Stimulated activated memory B cell treated with anti-CD40 and anti-IgM and Interleukin-4, amounts not matched to agents 10 μg/mL and 1 μg/mL and 100 μg/mL, for 72 hours (primary cell): ENCODE measurements at places on chromosomes 4 and X.
A peak's percentile ranks its signal among the peaks of the same experiment; 100 is the strongest.

DNA sequence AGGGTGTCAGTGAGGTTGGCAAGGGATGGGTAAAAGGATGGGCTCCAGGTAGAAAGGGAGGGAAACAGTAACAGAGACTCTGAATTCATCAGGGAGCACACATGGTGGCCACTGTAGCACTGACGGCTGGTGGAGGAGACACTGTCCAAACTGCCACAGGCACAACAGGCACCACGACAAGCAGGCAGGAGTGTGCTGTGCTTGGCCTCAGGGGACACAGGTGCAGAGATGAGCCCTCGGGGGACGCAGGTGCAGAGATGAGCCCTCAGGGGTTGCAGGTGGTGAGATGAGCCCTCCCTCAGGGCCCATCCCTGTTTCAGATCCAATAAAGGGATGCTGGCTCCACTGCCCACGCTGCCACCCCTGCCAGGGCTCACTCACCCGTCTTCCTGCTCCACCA, 7.6 kb downstream of the PDE6B start:
- no peak overlapping the region for H3K4me3 ChIP-seq
- H3K4me1 ChIP-seq, result no peaks in the 10 kb centered on the region
- no peak for ATAC-seq
- no peaks in the 10 kb centered on the region for H3K36me3 ChIP-seq

GRCh38 chr4:182700362-182701160, 216.6 kb downstream of the DCTD start:
- no peak overlapping the region for H3K4me3 ChIP-seq
- ATAC-seq, result no peak
- H3K27me3 ChIP-seq, result no peaks in the 10 kb centered on the region

- H3K36me3 ChIP-seq, result peaks cover 15% of the 10 kb centered on the region
- H3K27ac ChIP-seq, result no peak overlapping the region
- H3K27me3 ChIP-seq, result no peaks in the 10 kb centered on the region
- ATAC-seq, result no peak
Measured at GRCh38 chrX:96704629-96705028, 20.0 kb downstream of the DIAPH2 start.

DNA sequence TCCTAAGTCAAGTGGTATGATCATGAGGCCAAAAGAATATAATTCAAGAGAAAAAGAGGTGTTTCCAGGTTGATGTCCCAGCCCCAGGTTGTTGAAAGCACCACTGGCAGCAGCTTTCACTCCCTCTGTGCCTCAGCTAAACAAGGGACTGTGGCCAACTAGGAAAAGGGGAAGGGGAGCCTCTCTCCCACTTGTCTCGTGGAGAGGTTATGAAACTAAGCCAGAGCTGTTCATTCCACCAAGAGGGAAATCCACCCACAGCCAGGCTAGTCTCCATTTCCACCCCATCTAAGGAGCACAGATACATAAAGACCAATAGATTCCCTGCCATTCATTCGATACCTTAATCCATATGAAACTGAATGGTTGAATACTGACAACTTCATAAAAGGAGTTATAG, 8.1 kb downstream of the ANXA5 start:
- no peak overlapping the region for H3K4me3 ChIP-seq
- peaks cover 24% of the 10 kb centered on the region for H3K36me3 ChIP-seq
- peaks cover 8% of the 10 kb centered on the region for H3K4me1 ChIP-seq
- H3K27me3 ChIP-seq, result no peaks in the 10 kb centered on the region
- no peak for ATAC-seq

- H3K4me3 ChIP-seq, result peak overlapping the region; percentile 83
- no peaks in the 10 kb centered on the region for H3K27me3 ChIP-seq
- no peaks in the 10 kb centered on the region for H3K36me3 ChIP-seq
- H3K27ac ChIP-seq, result peak overlapping the region; percentile 81
- H3K4me1 ChIP-seq, result peaks cover 55% of the 10 kb centered on the region
Measured at GRCh38 chr4:76214177-76214675, 602 bp upstream of the SCARB2 start.

GRCh38 chr4:70930530-70931256, 28.5 kb downstream of the MOB1B start:
- H3K27me3 ChIP-seq, result no peaks in the 10 kb centered on the region
- peaks cover 46% of the 10 kb centered on the region for H3K4me1 ChIP-seq
- H3K4me3 ChIP-seq, result peak overlapping the region; percentile 15

- no peak for ATAC-seq
- H3K4me1 ChIP-seq, result peaks cover 26% of the 10 kb centered on the region
- no peak overlapping the region for H3K27ac ChIP-seq
- H3K27me3 ChIP-seq, result no peaks in the 10 kb centered on the region
Measured at GRCh38 chr4:76980261-76980660, 30.7 kb downstream of the SEPTIN11 start.

GRCh38 chr4:147749811-147750321, 18.0 kb downstream of the ARHGAP10 start:
- H3K4me1 ChIP-seq, result peaks cover 7% of the 10 kb centered on the region
- no peak for ATAC-seq
- no peak overlapping the region for H3K4me3 ChIP-seq
- H3K36me3 ChIP-seq, result no peaks in the 10 kb centered on the region

DNA sequence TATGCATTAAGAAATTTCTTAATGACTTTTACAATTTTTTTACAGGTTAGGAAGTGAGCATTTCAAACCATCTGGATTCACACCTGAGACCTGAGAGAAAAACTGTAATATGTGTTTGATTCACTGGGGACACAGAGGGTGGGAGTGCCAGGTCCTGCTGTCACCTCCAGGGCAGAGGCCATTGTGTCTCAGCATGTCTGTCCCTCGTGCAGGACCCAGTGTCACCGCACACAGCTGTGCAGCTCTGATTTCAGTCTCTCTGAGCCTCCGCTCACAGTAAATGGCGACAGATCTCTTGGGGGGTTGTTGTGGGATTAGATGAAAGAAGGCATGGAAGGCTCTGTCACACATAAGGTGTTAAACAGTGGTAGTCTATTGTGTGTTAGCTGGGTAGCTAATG, 23.0 kb upstream of the CLDN24 start:
- no peak overlapping the region for H3K4me3 ChIP-seq
- peaks cover 5% of the 10 kb centered on the region for H3K4me1 ChIP-seq
- H3K36me3 ChIP-seq, result no peaks in the 10 kb centered on the region
- H3K27ac ChIP-seq, result no peak overlapping the region

DNA sequence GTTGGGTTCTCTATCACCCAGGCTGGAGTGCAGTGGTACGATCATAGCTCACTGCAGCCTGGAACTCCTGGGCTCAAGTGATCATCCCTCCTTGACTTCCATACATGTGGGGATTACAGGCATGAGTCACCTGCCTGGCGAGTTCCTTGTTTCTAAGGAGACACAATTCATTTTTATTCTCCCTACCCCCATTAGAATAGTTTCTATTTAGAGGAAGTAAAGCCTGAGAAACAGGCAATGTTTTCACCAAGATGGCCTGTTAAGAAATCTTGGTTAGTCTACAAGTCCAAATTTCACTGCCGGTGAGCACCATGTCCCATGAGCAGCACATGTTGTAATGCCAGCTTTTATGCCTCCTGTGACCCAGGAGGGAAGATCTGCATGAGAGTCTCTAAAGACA, 5.7 kb downstream of the CYBB start:
- peaks cover 53% of the 10 kb centered on the region for H3K4me1 ChIP-seq
- H3K27me3 ChIP-seq, result no peaks in the 10 kb centered on the region
- H3K4me3 ChIP-seq, result peak overlapping the region; percentile 31
- peaks cover 34% of the 10 kb centered on the region for H3K36me3 ChIP-seq

DNA sequence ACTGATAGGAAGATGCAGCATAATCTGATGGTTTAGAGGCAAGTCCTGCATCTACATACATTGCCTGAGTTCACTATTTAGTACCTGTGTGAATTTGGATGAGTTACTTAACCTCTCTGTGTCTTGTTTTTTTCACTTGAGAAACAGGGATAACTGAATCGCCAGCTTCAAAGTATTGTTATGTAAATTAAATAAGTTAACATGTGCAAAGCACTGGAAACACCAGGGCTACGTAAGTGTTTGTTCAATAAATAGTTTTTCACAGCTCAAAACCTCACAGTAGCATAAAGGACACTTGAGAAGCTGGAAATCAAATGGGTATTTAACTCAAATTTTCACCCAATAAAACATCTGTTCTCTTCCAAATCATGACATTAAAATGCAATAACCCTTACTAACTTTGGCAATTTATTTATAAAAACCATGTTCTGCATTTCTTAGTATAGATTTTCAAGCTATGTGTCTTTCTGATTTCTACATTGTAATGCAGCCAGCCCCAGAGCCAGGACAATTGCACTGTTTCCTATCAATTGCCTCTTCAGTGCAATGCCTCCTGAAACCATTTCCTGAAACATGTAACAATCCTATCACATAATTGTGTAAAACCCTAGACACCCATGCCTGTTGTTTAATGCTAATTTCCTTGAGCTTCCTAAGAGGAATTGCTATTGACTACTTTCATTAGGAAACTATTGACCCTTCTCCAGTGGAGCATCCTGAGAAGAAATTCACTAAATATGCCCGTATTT, 177.1 kb downstream of the UNC5C start:
- H3K27ac ChIP-seq, result no peak overlapping the region
- ATAC-seq, result no peak
- no peaks in the 10 kb centered on the region for H3K27me3 ChIP-seq

DNA sequence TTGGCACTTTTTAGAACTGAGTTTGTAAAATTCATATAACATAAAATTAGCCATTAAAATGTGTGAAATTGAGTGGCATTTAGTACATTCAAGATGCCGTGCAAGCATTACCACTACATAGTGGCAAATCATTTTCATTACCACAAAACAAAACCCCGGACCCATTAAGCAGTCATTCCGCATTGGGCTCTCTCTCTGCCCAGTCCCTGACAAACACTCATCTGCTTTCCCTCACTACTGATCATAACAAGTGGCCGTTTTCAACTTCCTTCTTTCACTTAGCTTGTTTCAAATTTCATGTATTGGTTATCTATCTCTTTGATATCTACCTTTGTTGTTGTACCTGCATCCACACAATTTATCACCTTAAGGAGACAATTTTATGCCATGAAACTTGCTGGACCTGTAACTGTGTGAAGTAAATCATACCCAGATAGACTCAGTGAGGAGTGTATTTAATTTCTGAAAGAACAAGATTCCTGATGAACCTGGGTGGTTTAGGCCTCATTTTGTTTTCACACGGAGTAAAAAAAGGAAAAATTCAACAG, 202.1 kb downstream of the OR13H1 start:
- ATAC-seq, result no peak
- H3K36me3 ChIP-seq, result no peaks in the 10 kb centered on the region
- H3K4me1 ChIP-seq, result no peaks in the 10 kb centered on the region
- no peaks in the 10 kb centered on the region for H3K27me3 ChIP-seq
- H3K4me3 ChIP-seq, result no peak overlapping the region
- no peak overlapping the region for H3K27ac ChIP-seq

- no peak overlapping the region for H3K27ac ChIP-seq
- no peak overlapping the region for H3K4me3 ChIP-seq
- no peaks in the 10 kb centered on the region for H3K27me3 ChIP-seq
Measured at GRCh38 chrX:64186974-64187761, 18.3 kb downstream of the AMER1 start.

DNA sequence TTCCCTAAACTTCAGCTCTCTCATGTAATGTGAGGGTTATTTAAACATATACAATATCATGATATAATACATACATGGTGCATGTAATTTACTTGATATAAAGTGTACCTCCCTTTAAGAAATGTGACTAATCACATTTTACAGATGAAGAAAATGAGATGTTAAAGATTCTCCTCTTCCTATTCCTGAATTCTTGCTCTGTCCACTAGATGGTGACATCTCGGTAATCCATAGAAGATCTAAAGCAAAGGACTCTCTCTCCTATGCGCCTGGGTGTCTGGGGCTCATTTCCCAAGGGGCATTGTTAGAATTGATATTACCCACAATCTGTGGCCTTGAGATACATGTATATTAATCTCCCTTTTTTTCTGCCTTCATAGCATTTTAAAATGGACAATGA, 804.9 kb downstream of the RAB28 start:
- no peak overlapping the region for H3K4me3 ChIP-seq
- no peaks in the 10 kb centered on the region for H3K36me3 ChIP-seq
- ATAC-seq, result no peak
- peaks cover 8% of the 10 kb centered on the region for H3K27me3 ChIP-seq
- no peaks in the 10 kb centered on the region for H3K4me1 ChIP-seq

GRCh38 chr4:111923786-111924185, 221.5 kb upstream of the FAM241A start:
- ATAC-seq, result no peak
- H3K4me1 ChIP-seq, result no peaks in the 10 kb centered on the region
- no peak overlapping the region for H3K27ac ChIP-seq
- H3K36me3 ChIP-seq, result no peaks in the 10 kb centered on the region
- H3K27me3 ChIP-seq, result peaks cover 7% of the 10 kb centered on the region

- H3K4me1 ChIP-seq, result peaks cover 14% of the 10 kb centered on the region
- H3K27me3 ChIP-seq, result no peaks in the 10 kb centered on the region
- H3K4me3 ChIP-seq, result peak overlapping the region; percentile 20
- H3K27ac ChIP-seq, result peak overlapping the region; percentile 12
- ATAC-seq, result peak; percentile 97
- H3K36me3 ChIP-seq, result no peaks in the 10 kb centered on the region
Measured at GRCh38 chr4:146132445-146132844, 43.1 kb upstream of the LSM6 start.

DNA sequence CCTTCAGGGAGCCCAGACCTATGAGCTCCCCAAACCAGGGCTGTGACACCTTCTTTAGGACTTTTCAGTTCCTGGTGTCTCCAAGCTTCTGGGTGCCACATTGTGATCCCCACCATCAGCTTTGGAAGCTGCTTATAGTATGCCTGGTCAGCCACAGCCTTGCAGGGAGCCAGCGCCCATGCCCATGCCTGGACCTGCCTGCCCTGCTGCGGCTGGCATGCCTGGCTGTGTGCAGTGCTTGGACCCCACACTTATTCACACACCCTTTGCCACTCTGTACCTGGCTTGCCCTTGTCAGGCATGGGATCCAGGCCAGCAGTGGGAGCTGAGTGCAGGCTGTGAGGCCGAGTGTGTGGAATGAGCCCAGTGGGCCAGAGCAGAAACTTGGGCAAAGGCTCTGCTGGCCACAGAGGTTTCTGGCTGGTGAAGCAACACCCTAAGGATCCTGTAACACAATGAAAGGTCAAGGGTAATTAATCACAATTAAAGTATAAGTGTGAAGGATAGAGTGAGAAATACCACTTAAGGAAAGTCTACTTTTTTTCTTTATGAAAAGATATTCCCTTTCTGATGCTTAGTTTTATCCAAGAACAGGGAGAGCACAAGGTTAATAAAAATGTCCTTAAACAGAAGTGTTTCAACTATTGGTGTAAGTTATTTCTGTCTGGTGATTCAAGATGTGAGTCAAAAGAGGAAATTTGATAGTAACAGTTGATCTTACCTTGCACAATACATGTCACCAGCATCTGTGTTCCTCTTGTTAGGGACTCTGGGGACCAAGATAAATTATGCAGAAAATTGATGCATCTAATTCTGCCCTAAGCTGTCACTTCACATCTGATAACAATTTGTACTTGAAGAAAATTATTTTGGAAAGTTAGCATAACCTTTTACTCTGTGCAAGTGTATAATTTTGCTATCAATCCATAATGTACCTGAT, 161.8 kb downstream of the FAM47A start:
- H3K27ac ChIP-seq, result no peak overlapping the region
- no peak overlapping the region for H3K4me3 ChIP-seq
- ATAC-seq, result no peak
- no peaks in the 10 kb centered on the region for H3K27me3 ChIP-seq

DNA sequence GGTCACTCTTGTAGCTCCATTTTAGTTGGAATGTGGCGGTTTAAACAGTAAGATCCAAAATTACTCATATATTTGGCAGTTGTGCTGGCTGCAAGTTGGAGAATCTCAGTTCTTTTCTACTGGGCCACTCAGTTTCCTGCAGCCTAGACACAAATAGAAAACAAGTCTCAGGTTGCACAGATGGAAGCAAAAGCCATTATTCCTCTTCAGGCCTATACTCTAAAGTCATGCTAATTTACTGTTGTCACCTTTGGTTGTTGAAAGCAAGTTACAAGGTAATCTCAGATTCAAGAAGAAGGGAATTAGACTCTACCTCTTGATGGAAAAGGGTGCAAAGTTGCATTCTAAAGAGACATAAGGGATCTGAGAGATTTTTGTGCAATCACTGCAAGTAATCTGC, 345.4 kb downstream of the ADAM29 start:
- H3K4me3 ChIP-seq, result no peak overlapping the region
- no peaks in the 10 kb centered on the region for H3K27me3 ChIP-seq
- no peak for ATAC-seq
- H3K4me1 ChIP-seq, result no peaks in the 10 kb centered on the region
